ENCODE measurements at places on chromosomes 12 and 14. TPM values are rescaled to one million over a fixed set of nuclear protein-coding genes. Genes with fewer than 3 reads are reported as not detected.

GRCh38 chr14:35240231-35240630 lies 52.0 kb upstream of the PSMA6 start:
- H3K27ac ChIP-seq: no peak overlapping the region
- no peak overlapping the region for H3K4me3 ChIP-seq
- H3K27me3 ChIP-seq: no peaks in the 10 kb centered on the region
- H3K36me3 ChIP-seq: no peaks in the 10 kb centered on the region

- H3K4me1 ChIP-seq: no peaks in the 10 kb centered on the region
- peaks cover 69% of the 10 kb centered on the region for H3K36me3 ChIP-seq
- no peak for DNase-seq
- no peaks in the 10 kb centered on the region for H3K27me3 ChIP-seq
- H3K4me3 ChIP-seq: no peak overlapping the region
These were observed 71.5 kb downstream of the EP400 start for GRCh38 chr12:132021031-132021871.

DNA sequence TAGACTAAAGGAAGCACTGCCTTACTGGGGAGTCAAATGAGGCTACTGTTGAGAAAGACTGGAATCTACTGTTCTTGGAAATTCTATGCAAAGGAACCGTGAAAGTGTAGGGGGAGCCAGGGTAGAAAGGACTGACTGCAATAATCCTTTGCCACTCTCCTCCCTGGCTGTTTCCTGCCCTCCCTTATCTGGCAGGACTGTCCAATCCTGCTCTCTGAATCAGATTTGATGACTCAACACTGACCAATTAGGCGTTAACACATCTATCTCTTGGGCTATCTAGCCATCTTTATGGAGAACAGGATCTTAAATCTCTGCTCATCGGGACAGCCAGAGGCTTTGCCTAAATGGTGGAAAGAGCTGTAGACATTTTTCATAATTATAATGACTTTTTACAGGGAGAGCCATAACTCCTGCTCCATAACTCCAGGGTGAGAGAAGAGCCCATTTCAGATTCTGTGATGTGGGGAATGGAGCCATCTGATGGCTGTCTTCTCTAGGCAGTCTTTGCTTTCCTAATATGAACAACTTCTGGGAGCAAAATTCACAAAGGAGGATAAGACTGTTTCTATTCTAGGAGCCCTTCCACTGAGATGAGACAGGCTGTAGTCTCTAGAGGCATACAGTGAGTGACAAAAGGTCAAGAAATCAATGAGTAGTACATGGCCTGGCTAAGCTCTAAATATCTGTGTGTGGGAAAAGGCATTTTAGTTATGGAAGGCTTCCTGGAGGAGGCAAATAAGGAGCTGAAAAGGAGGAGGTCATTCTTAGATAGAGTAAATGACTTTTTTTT lies 68.9 kb upstream of the CISTR start:
- H3K4me1 ChIP-seq: no peaks in the 10 kb centered on the region
- peaks cover 33% of the 10 kb centered on the region for H3K27me3 ChIP-seq
- H3K36me3 ChIP-seq: no peaks in the 10 kb centered on the region

GRCh38 chr14:104169005-104169698 lies 30.8 kb downstream of the KIF26A start:
- DNase-seq: no peak
- H3K4me1 ChIP-seq: no peaks in the 10 kb centered on the region
- H3K4me3 ChIP-seq: no peak overlapping the region
- no peaks in the 10 kb centered on the region for H3K36me3 ChIP-seq
- no peaks in the 10 kb centered on the region for H3K27me3 ChIP-seq
- H3K27ac ChIP-seq: no peak overlapping the region

The DERA gene
- 11.4 TPM for total RNA-seq

All from CD4-positive, alpha-beta memory T cell (primary cell).